Cerebellar cortex (tissue), 1 donor: ENCODE measurements at places on chromosomes 6 and 20.

DNA sequence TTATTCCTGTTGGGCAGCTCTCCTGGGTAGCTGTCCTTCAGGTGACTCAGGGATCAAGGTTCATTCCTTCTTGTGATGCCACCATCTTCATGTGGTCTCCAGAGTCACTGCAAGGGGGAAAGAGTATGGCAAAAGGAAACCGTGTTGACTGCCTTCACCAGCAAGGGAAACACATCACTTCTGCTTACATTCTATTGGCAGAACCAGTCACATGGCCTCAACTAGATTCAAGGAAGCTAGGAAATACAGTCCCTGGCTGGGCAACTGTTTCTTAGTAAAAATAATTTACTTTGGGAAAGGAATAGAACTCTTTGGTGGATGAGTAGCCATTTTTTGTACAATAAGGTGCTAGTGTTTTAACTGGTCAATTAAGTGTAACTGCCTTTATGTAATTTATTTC lies 5.3 kb downstream of the ANKRD6 start:
- no peak for DNase-seq

DNA sequence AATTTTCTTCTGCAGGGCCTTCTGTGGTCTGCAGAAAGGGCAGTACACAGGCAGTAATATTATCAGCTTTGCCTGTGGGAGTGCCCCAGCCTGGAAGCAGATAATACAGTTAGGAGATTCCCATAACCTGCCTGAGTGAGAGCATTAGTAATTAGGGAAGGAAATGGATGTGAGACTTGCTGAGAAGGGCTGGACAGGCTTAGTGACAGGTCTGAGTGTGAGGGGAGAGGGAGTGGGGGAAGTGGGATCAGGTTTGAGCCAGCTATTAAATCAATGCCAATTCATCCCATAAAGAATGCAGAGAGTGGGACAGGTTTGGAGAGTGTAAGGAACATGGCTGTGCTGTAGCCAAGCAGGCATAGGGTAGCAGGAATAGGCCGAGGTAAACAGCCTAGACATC lies 10.1 kb upstream of the CFAP206 start:
- no peak for DNase-seq

GRCh38 chr6:56856036-56856580 lies 98.8 kb upstream of the BEND6 start:
- no peak for DNase-seq

DNA sequence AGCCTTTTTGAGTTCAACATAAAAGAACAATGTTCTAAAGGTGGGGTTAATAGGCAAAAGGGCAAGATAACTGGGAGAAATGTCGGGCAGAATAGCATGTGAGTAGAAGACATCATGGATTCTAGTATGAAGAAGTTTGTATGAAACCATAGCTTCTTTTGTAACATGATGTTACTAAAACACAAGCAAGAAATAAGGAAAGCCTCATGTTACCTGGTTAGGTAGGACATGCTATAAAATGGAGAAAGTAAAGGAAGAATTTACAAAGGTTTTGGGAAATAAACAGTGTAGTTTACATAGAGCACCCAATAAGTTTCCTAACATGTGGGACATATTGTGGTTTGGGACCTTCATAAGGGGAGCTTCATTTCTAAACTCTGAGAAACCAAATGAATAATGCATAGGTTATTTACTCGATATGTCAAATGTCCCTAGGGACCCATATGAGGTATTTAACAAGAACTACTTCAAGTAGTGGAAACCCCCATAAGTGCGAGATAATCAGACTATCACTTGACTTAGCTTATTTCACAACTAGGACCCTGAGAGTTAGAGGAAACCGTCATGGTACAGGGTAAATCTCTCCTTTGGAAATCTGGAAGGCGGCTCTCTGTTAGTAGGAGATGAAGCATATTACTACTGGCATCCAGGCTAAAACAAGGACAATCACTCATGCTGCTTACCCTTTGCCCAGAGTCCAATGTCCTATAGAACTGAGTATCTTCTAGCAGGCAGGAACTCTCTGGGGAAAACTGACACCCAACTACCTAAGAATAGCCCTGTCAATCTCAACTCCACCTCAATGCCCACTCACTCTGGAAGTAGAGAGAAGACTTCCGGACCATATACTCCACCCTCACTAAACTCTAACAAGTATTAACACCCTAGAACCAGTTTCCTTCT lies 57.5 kb downstream of the ILRUN start:
- DNase-seq = no peak

GRCh38 chr6:21666201-21666691 lies 72.7 kb downstream of the SOX4 start:
- DNase-seq = no peak

GRCh38 chr6:43013097-43013842 lies 476 bp downstream of the MEA1 start:
- DNase-seq = no peak

DNA sequence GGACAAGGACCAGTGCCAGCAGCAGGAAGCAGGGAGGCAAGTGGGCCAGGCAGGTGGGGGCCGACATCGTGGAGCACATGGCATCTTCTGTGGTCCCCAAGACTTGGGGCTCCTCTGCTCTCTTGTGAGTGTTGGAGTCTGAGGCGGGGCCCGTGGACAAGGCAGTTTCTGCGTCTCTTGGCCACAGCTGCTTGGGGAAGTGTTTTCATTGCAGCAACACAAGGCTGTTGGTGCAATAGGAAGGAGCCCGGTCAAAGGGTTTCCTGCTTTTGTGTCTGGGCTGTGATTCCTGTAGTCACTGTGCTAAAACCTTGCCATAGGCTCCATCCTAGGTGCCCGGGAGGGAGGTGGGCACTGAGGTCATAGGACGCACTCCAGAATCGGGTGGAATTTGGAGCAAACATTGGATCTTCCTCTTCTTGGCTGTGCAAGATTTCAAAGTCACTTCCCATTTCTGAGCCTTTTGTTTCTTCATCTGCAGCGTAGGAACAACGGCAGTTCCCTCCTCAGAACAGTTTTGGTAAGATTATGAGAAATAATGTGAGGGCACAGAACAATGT lies at the start of gene SIRPB2:
Gene SIRPB2, minus strand, starts transcription at position 140 of the 560 bp plus-strand sequence. Its CDS starts 61 bp downstream, at position 79.
- DNase-seq = no peak

- DNase-seq = no peak
Observed at GRCh38 chr20:18176318-18176785, 38.7 kb downstream of the KAT14 start.

- no peak for DNase-seq
Observed at GRCh38 chr6:117276778-117277316, 11.5 kb downstream of the VGLL2 start.

DNA sequence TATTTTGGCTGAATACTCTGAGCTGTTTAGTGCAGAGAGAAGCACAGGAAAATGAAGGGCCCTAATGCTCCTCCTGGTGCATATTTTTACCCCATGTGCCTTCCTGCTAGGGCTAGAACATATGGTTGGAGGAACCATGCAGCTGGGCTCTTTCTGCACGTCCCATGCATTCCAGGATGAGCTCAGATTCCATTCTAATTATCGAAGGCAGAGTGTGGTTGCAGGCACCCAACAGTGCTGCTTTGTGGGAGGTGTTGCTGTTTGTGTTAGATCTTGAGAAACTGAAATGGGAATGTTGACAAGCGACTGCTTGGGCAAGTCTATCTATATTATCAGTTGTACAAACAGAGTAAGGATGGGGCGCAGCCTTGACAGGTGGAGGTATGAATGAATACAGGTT lies 419.5 kb downstream of the DHX35 start:
- DNase-seq = no peak

DNA sequence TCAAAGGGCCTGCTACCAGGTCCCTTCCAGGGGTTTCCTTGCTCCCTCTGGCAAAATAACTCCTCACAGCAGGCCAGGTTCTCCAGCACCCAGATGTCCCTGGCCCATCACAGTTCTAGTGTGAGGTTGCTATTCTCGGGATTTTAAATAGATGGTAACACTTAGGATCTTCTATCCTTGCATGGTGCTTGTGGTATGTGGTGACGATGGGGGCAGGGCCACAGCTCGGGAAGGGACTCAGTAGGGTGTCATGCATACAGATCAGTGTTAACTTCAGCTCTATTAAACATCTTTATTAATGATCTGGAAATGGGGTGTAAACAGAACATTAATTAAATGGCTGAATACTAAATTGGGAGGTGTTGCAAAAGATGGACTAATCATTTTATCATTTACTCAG lies 323.8 kb downstream of the QKI start:
- no peak for DNase-seq

GRCh38 chr6:37459981-37460800 lies 27.2 kb downstream of the CMTR1 start:
- no peak for DNase-seq

DNA sequence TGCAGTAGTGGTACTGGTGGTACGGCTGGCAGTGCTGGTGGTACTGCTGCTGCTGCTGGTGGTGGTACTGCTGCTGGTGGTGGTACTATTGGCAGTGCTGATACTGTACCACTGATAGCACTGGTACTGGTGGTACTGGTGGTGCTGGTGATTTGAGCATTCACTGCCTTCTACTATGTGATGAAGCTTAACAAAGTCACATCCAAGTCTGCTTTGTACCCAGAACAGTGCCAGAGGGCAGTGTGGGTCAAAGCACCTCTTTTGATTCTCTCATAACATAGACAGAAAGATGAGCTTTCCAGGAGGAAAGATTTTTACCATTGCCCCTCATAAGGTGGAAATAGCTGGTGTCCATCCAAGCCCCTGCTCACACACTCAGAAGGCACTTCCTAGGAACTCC lies 48.7 kb downstream of the ANKRD6 start:
- no peak for DNase-seq

DNA sequence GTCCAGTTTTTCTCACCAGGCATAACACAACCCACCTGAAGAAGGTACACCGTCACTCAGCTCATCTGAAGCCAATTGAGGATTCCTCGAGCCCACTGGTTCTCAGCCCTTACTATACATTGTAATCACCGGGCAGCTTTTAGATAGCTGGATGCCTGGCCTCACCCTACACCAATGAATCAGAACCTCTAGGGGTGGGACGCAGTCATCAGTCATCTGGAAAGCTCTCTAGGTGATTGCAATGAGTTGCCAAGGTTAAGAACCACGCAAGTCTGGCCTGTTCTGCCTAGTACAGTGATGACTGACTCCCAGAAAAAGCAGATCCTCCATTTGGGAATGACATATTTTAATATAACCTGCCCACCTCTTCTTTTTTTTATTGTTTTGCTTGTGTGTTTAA lies 41.1 kb downstream of the MC3R start:
- no peak for DNase-seq

GRCh38 chr6:157440171-157440570 lies 59.2 kb downstream of the ZDHHC14 start:
- no peak for DNase-seq

DNA sequence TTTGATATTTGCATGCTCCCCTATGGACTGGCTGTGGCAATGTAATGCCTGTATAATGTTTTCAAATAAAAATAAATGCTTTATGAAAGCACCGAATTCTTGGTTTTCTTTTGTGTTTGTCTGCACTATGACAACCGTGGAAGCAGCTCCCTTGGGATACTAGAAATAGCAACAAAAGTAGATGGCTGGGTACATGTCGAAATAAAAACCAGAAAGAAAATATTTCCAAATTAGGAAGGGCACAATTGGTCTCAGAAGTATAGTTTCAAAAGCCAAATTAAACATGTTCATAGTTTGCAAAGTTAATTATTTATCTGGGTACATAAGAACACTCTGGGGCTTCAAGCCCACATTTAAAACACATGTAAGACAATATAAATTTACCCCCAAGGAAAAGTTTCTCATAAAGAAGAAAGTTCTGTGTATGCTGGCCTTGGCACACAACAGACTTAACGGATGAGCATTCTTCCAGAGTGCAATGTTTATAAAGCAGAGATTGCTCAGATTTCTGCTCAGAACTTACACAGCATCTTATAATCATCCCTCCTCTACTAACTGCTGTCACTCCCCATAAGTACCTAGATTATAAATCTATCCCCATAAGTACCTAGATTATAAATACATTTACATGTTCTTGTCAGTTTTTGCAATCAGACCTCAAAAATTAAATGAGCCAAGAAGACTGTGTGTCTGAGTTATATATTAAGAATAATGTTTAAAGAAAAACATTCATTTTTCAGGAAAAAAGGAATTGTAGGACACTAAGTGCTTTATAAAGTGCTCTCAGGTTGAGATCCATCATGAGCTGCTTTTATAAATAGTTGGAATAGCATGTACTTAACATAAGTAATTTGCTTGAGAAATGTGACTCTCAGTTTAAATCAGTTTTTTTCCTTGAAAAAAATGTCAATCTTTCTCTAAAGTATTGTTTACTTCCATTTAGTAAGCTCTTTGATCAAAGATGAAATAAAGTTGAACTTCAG lies 230.2 kb upstream of the PLN start:
- no peak for DNase-seq

- peak; percentile 56 for DNase-seq
Observed at GRCh38 chr6:72022830-72023229, 136.5 kb downstream of the RIMS1 start.

DNA sequence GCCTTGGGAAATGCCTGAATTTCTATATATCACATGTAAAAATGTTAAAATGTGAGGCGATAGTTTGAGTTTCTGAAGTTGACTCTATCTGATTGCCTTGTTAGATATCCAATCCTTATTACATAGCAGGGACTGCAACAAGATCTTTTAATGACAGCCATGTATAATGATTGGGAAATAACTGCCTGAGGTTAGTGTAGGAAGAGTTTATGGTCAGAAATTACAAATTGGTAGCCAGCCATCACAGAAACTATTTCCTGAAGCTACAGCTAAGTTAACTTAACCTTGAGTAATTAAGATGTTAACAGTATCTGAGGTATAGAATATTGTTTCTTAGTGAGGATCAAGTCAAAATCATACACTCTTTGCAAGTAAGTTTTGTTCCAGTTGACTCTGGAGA lies 41.0 kb downstream of the AKIRIN2 start:
- no peak for DNase-seq

DNA sequence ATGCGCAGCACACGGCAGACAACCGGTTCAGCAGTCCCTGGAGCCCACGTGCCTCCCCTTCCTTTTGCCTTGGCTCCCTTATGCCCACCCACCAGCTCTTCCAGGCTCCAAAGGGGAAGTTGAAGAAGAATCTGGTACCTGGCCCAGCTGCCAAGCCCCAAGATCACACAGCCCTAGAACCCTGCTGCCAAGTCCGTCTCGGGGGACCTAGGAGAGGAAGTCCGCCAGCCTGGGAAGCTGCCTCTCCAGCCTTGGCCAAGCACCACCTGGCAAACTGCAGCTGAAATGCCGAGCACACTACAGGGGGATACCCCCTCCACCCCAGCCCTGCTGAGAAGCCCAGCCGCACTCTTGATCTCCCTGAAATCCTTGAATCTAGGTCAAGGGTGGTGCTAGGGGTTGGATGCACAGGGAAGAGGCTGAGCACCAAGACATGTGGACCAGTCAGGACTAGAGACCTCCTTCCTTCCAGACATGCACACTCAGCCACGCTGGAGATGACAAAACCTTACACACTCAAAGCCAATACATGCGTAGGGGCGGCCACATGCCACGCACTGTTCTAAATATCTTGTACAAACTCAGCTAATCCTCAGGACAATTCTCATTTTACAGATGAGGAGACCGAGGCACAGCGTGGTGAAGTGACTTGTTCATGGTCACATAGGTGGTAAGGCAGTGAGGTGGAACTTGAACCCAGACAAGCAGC lies 124.1 kb downstream of the PREX1 start:
- DNase-seq = no peak

GRCh38 chr20:63177785-63178445 lies 38.0 kb downstream of the YTHDF1 start:
- no peak for DNase-seq
